ENCODE measurements at places on chromosomes 2 and 18.

DNA sequence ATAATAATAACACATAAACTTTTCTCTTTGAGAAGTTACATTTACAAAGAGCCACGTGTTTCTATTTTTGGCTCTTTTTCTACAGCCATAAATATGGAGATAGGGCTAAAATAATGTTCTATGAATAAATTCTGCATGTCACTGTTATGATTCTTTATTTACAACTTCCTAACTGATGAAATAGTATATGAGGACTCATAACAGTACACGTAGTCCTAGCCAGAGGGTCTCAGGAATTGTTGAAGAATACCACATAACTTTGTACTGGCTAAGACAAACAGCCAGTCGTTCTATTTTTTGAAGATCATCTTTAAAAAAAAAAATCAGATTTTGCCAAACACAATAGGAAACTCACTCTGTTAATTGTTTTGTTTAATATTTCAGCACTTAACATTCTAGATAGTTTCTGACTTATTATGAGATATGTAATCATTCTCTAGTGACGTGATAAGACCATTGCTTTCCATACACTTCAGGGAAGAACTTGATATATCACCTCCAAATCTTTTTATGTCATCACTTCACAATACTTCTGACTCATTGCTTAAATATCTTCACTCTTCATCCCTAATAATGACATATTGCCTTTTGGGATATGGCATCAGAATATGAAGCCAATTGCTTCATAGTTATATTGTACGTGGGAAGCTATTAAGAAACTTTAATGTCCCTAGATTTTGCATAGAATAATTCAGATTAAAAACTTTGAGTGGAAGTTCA is 256.1 kb downstream of the XIRP2 start:
- DNase-seq: peak; percentile 68

DNA sequence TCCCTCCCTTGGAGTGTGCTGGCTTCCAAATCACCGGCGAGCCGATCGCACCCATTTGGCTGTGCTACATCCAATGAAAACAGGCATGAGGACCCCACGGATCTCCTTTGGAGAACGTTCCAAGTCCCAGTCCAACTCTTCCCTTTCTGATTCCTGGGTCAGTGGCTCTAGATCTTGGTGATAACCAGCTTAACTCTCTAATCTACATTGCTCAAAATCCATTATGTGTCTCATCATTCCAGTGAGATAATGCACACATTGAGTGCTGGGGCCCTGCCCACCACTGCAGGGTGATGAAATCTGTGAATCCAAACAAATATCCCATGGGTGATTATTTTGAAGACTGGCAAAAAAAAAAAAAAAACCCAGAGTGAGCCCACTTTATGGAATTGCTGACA is 232.7 kb upstream of the COPS8 start:
- peak; percentile 26 for DNase-seq

GRCh38 chr2:148021886-148022285 is 995 bp downstream of the MBD5 start:
- peak; percentile 5 for DNase-seq

- DNase-seq: no peak
These were observed 46.9 kb downstream of the PLEKHB2 start for GRCh38 chr2:131152074-131152473.
